ENCODE measurements at places on chromosomes 6 and 20. TPM values are rescaled to one million over a fixed set of nuclear protein-coding genes. Genes with fewer than 3 reads are reported as not detected.

FOXC1 gene
- 5.4 TPM for total RNA-seq

RIMS4 gene
- total RNA-seq: 67.3 TPM

NQO2 gene
- total RNA-seq: 60.2 TPM

CALHM4 gene
- total RNA-seq: not detected

PRR18 gene
- total RNA-seq: 24.4 TPM

SLC25A27 gene
- 83.6 TPM for total RNA-seq

KCNK5 gene
- not detected for total RNA-seq

MEI4 gene
- 0.33 TPM for total RNA-seq

C20orf144 gene
- total RNA-seq: not detected

C20orf96 gene
- 9.5 TPM for total RNA-seq

TOX2 gene
- 12.8 TPM for total RNA-seq

WFDC12 gene
- total RNA-seq: not detected

OR2J3 gene
- not detected for total RNA-seq

LRRC73 gene
- total RNA-seq: 15.4 TPM

WFDC2 gene
- 11.5 TPM for total RNA-seq

CST7 gene
- 0.59 TPM for total RNA-seq

DEFB126 gene
- not detected for total RNA-seq

PRICKLE4 gene
- 7.8 TPM for total RNA-seq

OR2W1 gene
- not detected for total RNA-seq
